ENCODE measurements at places on chromosomes 13 and 19. TPM values are rescaled to one million over a fixed set of nuclear protein-coding genes. Genes with fewer than 3 reads are reported as not detected.

DNA sequence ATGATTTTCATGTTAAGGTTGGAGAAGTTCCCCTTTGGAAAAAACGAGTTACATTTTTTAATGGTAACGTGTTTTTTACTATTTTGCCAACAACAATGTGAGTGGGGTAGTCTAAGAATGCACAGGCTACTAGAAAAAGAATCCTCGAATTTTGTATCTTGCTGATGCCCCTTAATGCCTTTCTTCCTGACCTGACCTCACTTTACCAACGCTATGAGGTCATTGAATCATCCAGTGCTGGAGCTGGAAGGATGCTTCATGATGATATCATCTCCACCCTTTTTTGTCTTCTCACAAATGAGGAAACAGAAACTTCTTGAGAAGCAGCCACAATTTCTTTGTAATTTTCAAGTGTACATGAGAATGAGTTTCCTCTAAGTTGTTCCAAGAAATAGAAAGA is 8.2 kb upstream of the UBL3 start:
- DNase-seq, result no peak

DNA sequence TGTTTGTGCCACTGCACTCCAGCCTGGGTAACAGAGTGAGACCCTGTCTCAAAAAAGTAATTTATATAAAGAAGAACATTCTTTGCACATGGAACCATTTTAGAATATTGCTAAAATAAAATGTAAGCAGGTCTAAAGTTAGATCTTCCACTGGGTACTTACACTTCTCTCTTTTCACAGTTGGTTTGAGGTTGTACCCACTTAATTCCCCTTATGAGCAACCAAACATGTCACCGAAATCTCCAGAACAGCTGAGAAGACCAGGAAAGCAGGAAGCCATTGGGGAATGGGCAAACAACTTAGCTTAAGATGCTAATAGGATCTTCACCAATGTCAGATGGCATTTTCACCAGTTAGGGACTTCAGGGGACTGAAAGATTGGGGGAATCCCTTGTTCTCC is 18.8 kb downstream of the NLRP4 start:
- DNase-seq, result no peak

DNA sequence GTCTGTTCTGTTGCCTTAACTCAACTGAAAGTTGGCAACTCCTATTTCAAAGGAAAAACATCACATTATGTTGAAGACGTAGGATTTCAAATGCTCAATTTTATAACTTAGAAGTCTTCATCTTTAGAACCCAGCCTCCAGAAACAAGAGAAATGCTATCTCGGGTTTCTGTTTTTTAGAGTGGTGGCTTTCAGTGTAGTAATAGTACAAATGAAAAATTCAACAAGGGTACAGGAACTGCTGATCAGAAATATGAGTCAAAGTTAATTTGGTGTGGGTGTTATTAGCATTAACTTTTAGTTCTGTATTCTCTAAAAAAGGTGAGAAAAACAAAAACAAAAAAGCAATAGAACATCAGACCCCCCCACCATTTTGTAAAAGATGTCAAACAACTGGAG is 56.6 kb upstream of the FLT1 start:
- no peak for DNase-seq

The PLPPR3 gene
- total RNA-seq, result not detected

The KIR2DL1 gene
- total RNA-seq, result not detected

The TLE6 gene
- 1.7 TPM for total RNA-seq

DNA sequence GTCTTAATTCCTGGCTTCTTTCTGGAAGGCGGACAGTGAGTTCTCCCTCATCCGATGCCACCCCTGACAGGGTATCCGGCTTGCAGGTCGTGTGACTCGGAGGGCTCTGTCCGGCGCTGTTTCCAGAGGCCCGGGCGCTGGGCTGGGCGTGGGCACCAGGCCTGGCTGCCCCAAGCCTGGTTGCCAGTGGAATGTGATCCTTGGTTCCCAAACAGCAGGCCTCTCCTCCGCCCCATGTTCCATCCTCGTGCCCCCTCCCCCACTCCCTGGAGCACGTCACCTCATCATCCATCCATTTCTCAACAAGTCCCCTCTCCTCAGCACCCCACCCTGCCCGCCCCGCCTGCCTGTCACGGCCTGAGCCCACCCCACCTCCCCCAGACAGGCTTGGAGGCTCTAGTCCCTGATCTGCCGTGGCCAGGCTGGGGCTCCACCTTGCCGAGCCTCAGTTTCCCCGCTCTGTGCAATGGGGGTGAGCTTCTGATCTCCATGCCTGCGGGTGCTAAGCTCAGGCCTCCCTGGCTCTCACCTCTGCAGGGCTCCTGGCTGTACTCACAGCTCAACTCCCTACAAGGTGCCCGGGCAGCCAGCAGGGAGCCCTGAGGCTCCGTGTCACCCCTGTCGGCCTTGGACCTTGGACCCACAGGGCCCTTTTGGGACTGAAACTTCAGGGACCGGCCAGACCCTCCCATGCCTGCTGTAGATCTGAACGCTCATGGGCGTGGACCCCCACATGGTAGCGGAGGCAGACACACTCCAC is 2.3 kb downstream of the TBXA2R start:
- DNase-seq, result no peak

The GPR18 gene
- total RNA-seq, result 0.56 TPM

GRCh38 chr13:107459430-107459829 is 755.9 kb downstream of the LIG4 start:
- DNase-seq, result no peak

- DNase-seq, result no peak
Measured at GRCh38 chr13:106384516-106384915, 150.9 kb downstream of the EFNB2 start.

DNA sequence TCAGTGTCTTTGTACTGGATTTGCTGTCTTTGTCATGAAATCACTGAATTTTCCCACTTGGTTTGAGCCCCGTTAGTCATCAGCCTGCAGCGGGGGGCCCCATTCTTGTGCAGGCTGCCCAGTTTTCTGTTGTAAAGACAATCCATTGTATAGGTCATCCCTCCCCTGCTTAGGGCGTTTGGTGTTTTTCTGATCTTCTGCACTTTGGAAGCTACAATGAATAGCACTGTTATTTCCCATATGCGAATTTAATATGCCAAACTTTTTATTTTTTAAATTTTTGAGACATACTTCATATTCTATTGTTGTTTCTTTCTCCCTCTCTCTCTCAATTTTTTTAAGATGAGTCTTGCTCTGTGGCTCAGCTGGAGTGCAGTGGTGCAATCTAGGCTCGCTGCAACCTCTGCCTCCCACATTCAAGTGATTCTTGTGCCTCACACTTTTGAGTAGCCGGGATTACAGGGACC is 9.0 kb downstream of the SLC27A1 start:
- no peak for DNase-seq

The FCER2 gene
- not detected for total RNA-seq

The ZNF222 gene
- 1.8 TPM for total RNA-seq

GRCh38 chr13:35603593-35604285 is 127.2 kb upstream of the MAB21L1 start:
- DNase-seq, result no peak

- DNase-seq, result no peak
Measured at GRCh38 chr19:38932425-38933179, 1.9 kb downstream of the MRPS12 start.

DNA sequence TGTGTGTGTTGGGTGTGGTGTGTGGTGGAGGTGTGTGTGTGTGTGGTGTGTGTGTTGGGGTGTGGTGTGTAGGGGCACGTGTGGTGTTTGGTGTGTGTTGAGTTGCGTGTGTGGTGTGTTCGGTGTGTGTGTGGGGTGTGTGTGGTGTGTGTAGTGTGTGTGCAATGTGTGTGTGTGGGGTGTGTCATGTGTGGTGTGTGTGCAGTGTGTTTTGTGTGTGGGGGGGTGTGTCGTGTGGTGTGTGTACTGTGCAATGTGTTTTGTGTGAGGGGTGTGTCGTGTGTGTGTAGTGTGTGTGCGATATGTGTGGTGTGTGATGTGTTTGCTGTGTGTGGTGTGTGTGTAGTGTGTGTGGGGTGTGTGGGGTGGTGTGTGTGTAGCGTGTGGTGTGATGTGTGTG is 6.0 kb upstream of the KPTN start:
- DNase-seq, result no peak

The WDR88 gene
- total RNA-seq, result not detected

The MKNK2 gene
- total RNA-seq, result 105 TPM

DNA sequence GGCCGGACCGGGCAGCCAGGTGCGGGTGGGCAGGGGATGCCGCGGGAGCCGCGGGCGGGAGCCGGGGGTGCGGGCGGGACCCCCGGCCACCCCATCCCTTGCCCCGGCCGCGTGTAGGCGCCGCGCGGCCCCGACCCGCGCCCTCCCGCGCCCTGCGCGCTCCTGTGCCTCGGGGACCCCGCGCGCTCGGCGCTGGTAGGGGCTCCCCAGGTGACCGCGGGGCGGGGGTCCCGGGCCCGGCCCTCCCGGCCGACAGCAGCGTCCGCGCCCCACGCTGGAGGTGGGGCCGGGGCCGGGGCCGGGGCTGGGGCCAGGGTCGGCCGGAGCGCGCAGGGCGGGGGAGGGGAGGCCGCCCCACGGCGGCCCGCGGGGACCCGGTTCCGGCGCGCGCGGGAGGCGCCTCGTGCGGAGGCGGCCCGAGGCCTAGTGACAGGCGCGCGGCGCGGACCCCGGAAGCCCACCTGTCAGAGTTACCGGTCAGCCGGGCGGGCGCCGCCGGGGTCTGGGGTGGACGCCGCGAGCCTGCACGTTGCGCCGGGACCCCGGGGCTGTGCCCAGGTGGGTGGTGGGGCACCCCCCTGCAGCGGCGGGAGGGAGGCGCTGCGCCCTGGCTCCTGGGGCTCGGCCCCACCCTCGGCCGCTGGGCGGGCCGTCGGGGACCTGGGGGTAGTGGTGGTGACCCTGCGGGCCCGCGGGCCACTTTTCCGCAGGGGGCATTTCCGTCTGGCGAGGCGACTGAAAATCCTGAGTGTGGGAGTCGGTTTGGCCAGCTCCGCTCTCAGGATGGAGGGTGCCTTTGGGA is 518 bp downstream of the TFDP1 start:
- DNase-seq, result peak; percentile 47

DNA sequence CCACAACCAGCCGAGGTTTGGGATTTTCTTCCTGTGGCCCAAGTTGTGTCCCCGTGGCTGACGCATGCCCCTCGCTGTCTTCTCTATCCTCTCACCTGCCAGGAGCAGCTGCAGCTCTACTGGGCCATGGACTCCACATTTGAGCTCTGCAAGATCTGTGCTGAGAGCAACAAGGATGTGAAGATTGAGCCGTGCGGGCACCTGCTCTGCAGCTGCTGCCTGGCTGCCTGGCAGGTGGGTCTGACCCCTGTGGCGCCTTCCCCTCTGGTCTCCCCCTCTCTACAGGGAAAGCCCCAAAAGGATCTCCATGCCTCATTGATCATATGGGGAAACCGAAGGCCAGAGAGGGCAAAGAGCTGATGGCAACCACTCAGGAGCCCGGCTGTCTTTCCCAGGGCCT is 14.6 kb downstream of the CBLC start:
- no peak for DNase-seq

The PSG7 gene
- not detected for total RNA-seq

The CNN1 gene
- 0.09 TPM for total RNA-seq

GRCh38 chr13:45162194-45162593 is 38.7 kb downstream of the KCTD4 start:
- no peak for DNase-seq

- DNase-seq, result no peak
Measured at GRCh38 chr13:109255141-109255856, 531.1 kb downstream of the IRS2 start.

The GRK1 gene
- total RNA-seq, result not detected

The RETN gene
- total RNA-seq, result not detected

GRCh38 chr19:11400798-11401197 is 16.7 kb upstream of the EPOR start:
- no peak for DNase-seq

DNA sequence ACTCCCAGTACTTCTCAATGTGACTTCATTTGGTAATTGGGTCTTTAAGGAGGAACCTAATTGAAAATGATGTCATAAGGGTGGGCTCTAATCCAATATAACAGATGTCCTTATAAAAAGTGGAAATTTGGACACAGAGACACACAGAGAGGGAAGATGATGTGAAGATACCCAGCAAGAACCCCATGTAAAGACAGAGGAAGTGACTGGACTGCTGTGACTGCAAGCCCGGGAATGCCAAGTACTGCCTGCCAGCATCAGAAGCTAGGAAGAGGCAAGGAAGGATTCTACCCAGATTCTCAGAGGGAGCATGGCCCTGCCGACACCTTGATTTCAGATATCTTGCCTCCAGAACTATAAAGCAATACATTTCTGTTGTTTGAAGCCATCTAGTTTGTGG is 239.3 kb downstream of the KCTD12 start:
- DNase-seq, result no peak

The AP2S1 gene
- 28.3 TPM for total RNA-seq

The EID2B gene
- 1.1 TPM for total RNA-seq

- no peak for DNase-seq
Measured at GRCh38 chr13:72565893-72566292, 161.5 kb downstream of the MZT1 start.

The ZNF254 gene
- 9.0 TPM for total RNA-seq

GRCh38 chr19:10293637-10294367 is 4.0 kb downstream of the ICAM5 start:
- DNase-seq, result no peak

DNA sequence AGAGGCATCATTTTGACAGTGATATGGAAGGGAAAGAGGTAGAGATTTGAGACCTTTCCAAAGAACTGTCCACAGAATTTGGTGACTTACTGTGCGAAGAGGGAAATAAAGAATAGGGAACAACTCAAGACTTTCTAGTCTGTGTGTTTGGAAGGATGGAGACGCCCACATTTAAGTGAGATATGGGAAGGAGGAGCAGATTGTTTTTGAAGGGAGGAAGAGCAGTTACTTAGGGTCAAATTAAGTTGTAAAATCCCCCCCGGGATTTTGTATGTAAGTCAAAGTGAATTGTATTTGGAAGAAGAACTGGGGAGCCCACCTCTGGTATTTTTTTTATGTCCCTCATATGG is 1.2 kb downstream of the USPL1 start:
- no peak for DNase-seq

- no peak for DNase-seq
Measured at GRCh38 chr13:77460195-77460594, 75.3 kb upstream of the SCEL start.

GRCh38 chr13:99307648-99308339 is 595 bp upstream of the GPR183 start:
- DNase-seq, result no peak

GRCh38 chr13:25147638-25148401 is 24.3 kb downstream of the AMER2 start:
- DNase-seq, result no peak

The SMAD9 gene
- total RNA-seq, result 1.2 TPM

DNA sequence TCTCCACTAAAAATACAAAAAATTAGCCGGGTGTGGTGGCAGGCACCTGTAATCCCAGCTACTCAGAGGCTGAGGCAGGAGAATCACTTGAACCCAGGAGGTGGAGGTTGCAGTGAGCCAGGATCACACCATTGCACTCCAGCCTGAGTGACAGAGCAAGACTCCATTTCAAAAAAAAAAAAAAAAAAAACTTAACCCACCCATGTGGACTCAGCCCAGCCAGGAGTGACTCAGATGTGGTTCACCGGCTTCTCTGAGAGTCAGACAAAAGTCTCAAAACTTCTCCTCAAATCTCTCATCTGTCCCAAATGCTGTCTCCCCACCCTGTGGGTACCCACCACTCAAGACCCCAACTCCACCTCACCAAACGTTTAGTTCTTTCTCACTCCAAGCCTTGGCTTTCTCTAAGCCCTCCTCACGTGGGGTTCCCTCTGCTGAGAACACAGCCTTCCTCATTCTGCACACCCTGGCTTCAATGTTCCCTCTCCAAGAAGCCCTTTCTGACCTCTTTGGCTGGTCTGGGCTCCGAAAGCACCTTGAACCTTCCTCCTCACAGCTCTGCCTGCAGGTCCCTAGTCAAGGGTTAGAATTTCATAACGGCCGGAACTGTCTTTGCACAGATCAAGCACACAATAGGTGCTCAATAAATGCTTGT is 11.1 kb upstream of the RAB3A start:
- no peak for DNase-seq

All from liver (tissue), 10 donors.